ENCODE measurements at places on chromosomes 2 and 18. TPM values are rescaled to one million over a fixed set of nuclear protein-coding genes. Genes with fewer than 3 reads are reported as not detected.
A peak's percentile ranks its signal among the peaks of the same experiment; 100 is the strongest.

DNA sequence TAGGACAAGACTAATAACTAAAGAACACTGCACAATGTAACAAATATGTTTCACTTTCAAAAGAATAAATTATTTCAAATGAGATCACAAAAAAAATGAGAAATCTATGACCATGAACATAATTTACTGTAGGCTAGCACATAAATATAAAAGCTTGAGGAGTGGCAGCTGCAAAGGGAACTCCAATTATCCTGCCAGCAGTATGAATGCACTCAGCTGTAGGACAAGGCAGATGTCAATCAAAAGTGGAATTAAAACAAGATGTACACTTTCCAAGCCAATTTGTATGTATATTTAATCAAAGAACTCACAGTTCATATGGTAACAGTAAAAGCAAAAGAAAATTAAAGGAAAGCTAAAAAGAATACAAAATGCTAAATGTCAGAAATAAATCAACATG lies 76.6 kb upstream of the NCKAP5 start:
- no peak for DNase-seq

DNA sequence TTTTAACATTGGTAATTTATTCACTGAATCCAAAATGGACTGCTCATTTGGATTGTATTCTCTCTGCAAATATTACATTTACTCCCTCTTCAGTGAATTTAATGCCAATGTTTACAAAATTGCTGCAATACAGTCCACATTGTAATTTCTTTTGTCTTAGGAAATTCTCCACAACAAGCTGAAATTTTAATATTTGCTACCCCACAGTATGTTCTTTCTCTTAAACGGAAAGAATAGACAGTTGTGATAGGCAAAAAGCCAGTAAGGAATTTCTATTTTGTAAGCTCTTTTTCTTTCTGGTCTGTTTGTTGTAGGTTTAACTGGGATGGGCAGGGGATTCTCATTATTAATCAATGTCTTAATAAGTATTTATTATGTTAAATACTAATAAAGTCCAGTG lies 92.0 kb downstream of the CSRNP3 start:
- DNase-seq = no peak

- DNase-seq = no peak
Measured at GRCh38 chr18:49544362-49544761, 17.5 kb upstream of the LIPG start.

DNA sequence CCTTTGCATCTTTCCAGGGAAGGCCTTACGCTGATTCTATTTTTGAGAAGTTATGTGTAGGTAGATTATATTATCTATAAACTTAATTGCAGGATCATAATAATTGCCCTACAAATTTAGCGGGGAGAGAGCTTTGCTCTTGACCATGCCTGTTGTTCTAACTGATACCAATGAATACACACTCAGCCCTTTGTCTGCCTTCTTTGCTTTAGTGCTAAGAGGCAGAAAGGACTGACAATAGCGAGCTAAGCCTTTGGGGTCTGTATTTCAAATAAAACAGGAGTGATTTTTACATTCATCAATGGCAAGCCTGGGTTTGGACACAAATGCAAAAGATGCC lies 115.3 kb upstream of the STON1 start:
- DNase-seq = no peak

DNA sequence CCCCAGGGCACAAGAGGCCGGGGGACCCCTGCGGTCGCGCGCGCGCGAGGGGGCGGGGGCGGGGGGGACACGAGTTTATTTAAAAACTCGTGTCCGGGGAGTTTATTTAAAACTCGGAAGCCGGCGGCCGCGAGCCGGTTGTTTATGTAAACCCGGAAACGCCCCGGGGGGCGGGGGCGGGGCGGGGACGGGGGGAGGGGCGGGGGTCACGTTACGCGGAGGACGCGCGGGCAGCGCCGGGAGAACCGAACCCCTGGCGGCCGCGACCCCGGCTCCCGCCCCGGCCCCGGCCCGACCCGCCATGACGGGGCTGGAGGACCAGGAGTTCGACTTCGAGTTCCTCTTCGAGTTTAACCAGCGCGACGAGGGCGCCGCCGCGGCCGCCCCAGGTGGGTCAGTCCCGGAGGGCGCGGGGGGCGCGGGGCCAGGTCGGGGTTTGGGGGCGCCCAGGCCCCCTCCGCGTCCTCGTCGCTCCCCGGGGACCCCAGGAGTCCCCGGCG lies 4.4 kb downstream of the NFATC1 start:
- no peak for DNase-seq

GRCh38 chr18:45722899-45723298 lies 1.1 kb upstream of the SLC14A1 start:
- peak; percentile 95 for DNase-seq

DNA sequence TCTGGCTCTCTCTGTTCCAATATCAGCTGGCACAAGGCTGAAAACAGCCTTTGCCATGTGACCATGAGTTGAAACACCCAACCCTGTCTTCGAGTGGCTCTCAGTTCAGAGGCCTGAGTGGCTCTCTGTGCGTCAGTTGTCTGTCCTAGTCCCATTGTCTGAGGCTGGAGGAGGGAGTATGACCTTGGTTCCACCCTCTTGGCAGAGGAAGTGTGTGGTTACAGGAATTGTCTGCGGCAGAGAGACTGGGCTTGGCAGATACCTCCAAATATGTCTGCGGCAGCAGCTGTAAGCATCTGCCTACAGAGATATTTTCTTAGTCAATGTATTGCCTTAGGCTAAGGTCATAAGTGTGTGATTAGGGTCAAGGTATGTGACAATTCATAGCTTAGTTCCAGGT lies 32.6 kb downstream of the CNGA3 start:
- peak; percentile 35 for DNase-seq

- no peak for DNase-seq
Measured at GRCh38 chr2:50635824-50636223, 396.1 kb downstream of the NRXN1 start.

GRCh38 chr2:47091118-47091517 lies 64.0 kb downstream of the STPG4 start:
- DNase-seq = no peak

DNA sequence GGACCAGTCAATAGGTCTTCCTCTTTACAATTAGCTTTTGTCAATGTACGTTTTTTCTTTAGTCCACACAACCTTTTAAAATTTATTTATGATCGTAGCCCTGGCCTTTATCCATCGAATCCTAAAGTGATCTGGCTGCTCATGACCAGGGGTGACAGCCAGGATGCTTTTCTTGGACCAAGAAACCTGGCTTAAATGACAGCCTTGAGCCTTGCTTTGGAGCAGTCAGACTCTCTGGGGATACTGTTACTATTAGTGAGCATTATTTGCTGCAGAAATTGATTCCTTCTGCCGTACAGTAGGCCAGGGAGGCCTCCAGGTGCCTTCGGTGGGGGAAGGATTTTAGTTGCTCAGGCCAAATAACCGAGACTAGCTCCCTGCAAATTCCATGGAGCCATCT lies 70.2 kb downstream of the AGAP1 start:
- no peak for DNase-seq

- DNase-seq = no peak
Measured at GRCh38 chr18:33616556-33616955, 38.5 kb downstream of the ASXL3 start.

- no peak for DNase-seq
Measured at GRCh38 chr2:134218930-134219658, 34.8 kb upstream of the MGAT5 start.

The SERPINB8 gene
- total RNA-seq = 1.2 TPM

The KLF11 gene
- total RNA-seq = 6.4 TPM

The GREB1L gene
- total RNA-seq = 0.31 TPM

The HOXD13 gene
- not detected for total RNA-seq

The UPP2 gene
- total RNA-seq = not detected

The CRYGD gene
- 0.98 TPM for total RNA-seq

The TEKT4 gene
- total RNA-seq = not detected

The ST8SIA3 gene
- total RNA-seq = 3.7 TPM

The NYAP2 gene
- total RNA-seq = not detected

The TMEM131 gene
- total RNA-seq = 22.9 TPM

The EMILIN1 gene
- total RNA-seq = 2.9 TPM

Data from H1 (cell line).